ENCODE measurements at places on chromosomes 3 and 15.

GRCh38 chr15:78944669-78945407 is at the start of gene CTSH:
Gene CTSH, minus strand, starts transcription at chr15:78945046. Its CDS starts 65 bp downstream, at chr15:78944981.
- no peak for DNase-seq

GRCh38 chr3:161576714-161577510 is 80.3 kb downstream of the OTOL1 start:
- DNase-seq: no peak

- DNase-seq: peak; percentile 46
Observed at GRCh38 chr3:187183210-187183862, 13.9 kb upstream of the RTP1 start.

- DNase-seq: no peak
Observed at GRCh38 chr3:46423588-46423987, 16.5 kb downstream of the CCRL2 start.

DNA sequence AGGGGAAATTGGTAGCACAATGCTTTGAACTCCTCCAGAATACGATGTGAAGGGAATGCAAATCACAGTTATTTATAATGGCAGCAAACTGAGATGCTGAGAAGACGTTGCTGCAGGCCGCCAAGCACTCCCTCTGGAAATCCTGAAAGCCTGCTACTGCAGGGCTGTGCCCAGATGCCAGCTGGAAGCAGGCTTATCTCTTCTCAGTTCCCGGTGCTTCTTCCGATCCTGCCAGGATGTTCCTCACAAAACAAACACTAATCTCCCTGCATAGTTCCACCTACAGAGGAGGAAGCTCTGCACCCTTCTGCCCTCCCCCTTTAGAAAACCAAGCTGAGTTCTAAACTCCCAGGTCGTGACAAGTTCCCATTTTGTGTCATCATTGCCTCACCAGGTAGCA is 201.7 kb upstream of the BCL6 start:
- DNase-seq: no peak

- no peak for DNase-seq
Observed at GRCh38 chr3:15207836-15208504, 1.9 kb downstream of the CAPN7 start.

DNA sequence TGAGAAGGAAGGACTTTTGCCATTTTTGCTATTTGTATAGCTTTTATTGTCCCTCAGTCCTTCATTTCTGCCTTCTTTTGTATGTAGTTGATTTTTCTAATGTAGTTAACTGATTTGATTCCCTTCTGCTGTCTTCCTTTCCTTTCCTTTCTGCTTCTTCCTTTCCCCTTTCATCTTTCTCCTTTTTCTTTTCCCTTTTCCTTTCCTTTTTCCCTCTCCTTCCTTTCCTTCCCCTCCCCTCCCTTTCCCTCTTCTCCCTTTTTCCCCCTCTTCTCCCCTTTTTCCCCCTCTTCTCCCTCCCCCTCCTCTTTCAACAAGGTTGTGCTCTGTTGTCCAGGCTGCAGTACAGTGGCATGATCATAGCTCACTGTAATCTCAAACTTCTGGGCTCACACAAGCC is 59.0 kb downstream of the CHCHD6 start:
- DNase-seq: no peak

GRCh38 chr3:98589331-98590036 is 3.9 kb downstream of the CPOX start:
- DNase-seq: no peak

DNA sequence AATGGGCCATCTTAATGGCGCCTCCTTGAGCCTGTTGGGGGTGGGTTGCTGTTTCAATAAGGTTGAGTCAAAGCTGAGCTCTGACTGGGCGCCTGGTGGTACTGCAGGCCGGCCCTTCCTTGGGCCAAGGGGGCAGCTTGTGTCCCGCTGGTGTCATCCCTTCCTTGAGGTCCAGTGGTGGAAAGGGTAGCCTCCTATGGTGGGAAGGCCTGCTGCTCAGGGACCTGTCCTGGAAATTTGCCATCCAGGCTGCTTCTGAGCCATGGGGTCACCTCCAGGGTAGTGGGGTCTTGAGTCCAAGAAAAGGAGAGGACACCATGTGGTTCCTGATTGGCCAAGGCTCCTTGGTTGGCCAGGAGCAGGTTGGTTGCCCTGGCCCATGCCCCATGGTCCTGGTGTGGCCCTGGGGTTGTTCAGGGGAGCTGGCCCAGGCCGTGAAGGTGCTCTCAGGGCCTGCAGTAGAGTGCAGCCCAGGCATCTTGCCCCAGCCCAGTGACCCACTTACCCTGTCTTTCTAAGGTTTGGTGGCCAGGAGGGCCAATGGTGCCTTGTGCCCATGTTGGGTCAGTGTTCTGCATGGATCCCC is 188.7 kb downstream of the UBE3A start:
- DNase-seq: no peak

DNA sequence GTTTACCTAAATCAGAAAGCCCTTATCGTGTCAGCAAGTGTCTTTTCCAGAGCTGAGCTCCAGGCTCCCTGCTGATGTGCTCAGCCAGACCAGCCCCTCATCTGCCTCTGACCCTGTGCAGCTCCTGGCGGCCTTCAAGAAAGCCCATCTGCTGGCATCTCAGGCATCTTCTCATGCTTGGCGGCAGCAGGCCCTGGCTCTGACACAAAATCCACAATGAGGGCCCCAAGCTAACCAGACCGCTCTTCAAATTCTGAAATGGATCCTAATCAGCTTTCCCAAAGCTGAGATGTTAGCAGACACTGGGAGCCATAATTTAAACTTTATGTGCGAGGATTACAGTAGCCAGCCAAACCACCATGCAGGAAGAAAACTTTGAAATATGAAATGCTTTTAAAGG is 50.8 kb upstream of the CTDSPL start:
- DNase-seq: no peak

- DNase-seq: no peak
Observed at GRCh38 chr3:97340940-97341339, 423.6 kb upstream of the ARL6 start.

- peak; percentile 84 for DNase-seq
Observed at GRCh38 chr15:31442699-31443111, 116.1 kb downstream of the KLF13 start.

DNA sequence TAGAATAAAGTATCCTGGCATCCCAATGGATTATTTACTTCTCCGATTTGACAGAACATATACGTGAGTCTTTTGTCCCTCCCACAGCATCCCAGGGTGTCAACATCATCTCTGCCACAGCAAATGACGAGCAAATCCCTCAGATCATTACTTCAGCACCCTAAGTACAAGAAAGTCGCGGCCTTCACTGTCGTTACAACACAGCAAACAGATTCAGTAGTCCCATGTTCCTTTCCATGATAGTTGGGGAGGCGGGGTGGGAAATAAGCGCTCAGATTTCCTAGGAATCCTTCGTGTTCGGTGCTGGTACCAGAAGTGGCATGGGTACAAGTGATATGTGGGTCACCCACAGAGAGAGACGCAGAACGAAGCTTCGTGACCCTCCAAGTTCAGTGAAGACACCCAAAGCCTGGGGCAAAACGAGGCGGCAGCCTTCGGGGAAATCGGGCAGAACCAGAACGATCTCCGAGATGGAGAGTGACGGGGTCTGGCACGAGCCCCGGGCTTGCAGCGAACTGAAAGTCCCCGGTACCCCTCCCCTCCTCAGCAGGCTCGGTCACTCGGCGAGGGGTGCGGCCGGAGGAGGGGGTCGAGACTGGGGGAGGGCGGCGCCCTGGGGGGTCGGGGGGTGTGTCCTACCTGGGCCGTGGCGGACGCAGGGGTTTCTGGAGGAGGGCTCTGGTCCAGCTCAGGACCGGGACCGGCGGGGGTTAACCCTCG is 619 bp downstream of the TTBK2 start:
- no peak for DNase-seq

DNA sequence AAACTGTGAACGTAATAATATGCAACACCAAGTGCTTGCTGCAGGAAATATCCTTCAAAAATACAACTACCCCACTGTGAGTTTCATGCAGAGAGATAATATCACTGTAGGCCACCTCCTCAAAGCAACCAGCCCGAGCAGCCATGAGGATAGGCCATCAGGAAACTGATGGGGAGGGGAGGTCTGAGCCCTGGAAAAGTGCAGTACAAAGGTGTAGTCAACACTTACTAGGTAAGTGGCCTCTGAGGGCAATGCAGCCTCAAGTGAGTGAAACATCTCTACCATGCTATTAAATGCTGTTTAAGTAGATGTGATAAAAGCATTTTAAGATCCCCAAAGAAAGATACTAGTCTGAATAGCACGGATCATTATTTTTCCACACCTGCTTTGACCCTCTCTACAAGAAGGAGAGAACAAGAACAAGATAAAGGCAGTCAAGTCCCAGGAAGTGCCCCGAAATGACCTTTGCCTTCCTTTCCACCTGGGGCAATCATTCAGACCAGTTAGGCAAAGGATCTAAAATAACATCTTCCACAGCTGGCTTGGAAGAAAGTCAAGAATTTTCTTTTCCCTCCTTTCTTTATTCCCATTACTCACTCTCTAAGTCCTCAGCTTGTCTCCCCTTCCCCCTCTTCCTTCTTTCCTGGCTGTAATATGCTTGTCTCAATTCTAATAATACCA is 62.8 kb downstream of the FMN1 start:
- DNase-seq: no peak

- no peak for DNase-seq
Observed at GRCh38 chr3:156518726-156519125, 36.2 kb downstream of the SSR3 start.

DNA sequence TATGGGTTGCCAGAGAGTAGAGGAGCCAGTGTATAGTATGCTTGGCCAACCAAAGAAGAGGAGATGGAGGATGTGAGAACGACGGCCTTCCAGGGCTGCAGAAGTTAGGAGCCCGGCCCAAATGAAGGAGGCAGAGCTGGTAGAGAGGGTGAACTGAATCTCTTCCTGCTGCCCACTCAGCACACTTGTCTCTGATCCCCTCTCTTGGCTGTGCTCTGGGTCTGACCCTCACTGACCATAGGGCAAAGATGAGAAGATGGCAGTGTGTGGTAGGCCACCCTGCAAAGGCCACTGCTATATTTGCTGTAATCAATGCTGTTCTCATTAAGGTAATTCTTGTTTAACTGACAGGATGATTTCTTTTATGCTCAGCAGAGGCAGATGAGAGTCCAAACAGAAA is 256.0 kb downstream of the OCA2 start:
- no peak for DNase-seq

- no peak for DNase-seq
Observed at GRCh38 chr15:41981371-41982132, 9.2 kb upstream of the EHD4 start.

GRCh38 chr3:111737706-111738086 is 121.4 kb upstream of the PHLDB2 start:
- peak; percentile 85 for DNase-seq

- DNase-seq: no peak
Observed at GRCh38 chr15:66654739-66655375, 47.2 kb upstream of the SMAD6 start.

DNA sequence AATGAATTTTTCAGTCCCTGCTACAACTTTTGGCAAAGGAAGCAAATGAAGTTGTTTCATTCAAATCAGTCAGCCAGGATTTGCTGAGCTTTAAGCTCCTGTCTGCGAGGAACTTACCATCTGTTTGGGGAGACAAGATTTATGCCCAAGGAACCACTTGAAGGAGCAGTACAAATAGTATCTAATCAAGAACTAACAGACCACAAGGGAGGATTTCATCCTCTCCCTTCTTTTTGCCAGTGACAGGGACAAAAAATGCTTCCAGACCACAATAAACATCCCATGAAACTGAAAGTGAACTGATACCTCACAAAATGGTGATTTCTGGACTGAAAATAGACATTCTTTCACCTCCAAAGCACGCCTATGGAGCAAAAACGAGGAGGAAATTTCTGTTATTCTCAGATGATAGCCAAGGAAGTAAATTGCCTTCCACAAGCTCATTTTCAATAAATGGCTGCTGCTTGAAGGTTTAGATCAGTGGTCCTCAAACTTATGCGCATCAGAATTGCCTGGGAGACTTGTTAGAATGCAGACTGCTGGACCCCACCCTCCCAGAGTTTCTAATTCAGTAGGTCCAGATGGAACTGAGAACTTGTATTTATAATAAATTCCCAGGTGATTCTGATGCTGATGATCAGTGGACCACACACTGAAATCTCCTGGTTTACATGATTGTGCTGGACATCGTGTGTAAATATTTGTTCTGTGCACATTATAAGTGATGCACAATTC is 202.4 kb upstream of the GADL1 start:
- DNase-seq: no peak
